ENCODE measurements at places on chromosomes 3 and 15.

DNA sequence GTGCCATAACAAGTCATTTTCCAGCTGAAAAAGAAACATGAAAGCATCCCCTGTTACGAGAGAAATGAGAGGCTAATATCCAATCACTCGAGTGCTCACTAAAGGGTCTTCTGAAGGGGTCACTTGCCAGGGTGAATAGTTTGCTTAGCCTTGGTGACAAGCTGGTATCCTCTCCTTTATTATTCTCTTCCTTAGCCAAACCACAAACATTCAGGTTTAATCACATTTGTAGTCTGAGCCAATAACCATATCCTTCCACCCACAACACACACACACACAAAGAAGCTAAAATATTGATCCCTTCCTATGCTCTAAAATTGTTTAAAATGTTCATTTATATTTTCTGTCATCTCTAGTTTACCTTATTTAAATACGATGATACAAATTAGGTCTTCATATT, 240.5 kb upstream of the TMCO5A start:
- no peaks in the 10 kb centered on the region for H3K36me3 ChIP-seq
- no peak for DNase-seq
- no peaks in the 10 kb centered on the region for H3K4me1 ChIP-seq
- H3K4me3 ChIP-seq: no peak overlapping the region
- H3K27me3 ChIP-seq: no peaks in the 10 kb centered on the region

GRCh38 chr15:50698101-50698500, 11.5 kb upstream of the TRPM7 start:
- H3K27me3 ChIP-seq: no peaks in the 10 kb centered on the region
- no peaks in the 10 kb centered on the region for H3K4me1 ChIP-seq
- H3K27ac ChIP-seq: no peak overlapping the region
- no peak overlapping the region for H3K4me3 ChIP-seq

GRCh38 chr3:111971533-111972130, 7.2 kb upstream of the ABHD10 start:
- no peaks in the 10 kb centered on the region for H3K27me3 ChIP-seq
- no peak overlapping the region for H3K27ac ChIP-seq
- no peaks in the 10 kb centered on the region for H3K36me3 ChIP-seq
- H3K4me3 ChIP-seq: no peak overlapping the region
- no peak for DNase-seq

DNA sequence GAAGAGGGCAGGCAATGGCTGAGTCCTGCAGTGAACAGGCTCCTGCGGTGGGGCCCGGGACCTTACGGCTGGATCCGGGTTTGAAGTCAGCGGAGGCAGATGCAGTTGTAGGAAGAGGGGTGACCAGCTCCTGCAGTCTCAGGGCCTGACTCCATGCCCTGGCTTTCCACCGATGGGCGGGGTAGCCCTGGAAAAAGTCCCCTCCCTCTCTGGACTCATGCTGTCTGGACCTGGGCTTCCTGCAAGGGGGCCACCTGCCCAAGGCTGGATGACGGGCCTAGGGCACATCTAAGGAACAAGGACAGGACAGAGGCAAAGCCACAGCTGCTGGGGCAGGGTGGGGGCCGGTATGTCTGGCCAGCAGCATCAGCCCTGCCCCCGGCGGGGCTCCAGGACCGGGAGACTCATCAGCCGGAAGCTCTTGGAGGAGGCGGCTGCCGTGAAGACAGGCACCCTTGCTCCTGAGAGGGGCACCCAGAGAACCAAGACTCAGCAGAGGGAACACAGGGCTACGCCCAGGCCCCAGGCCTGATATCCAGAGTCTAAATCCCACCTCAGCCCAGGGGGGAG, 12.8 kb downstream of the IQSEC1 start:
- DNase-seq: no peak
- no peak overlapping the region for H3K27ac ChIP-seq
- no peak overlapping the region for H3K4me3 ChIP-seq
- H3K27me3 ChIP-seq: no peaks in the 10 kb centered on the region
- no peaks in the 10 kb centered on the region for H3K4me1 ChIP-seq

DNA sequence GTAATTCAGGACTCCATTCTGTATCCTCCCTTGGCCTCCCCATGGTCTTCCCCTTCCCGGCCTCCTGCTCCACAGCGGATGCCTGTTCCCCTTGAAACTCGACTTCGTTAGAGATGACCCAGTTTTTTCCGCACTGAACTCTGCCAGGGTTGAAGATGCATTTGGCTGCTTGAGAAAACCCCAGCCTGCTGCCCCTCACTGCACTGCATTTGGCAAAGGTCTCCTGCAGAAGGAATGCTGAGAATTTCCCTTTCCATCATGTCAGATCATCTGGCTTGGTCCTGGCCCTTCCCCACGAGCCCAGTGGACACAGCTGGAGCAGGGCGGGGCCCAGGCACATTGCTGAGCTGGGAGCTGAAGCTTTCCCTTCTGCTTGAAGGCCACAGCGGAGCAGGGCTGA, 37.6 kb upstream of the RGMA start:
- no peak overlapping the region for H3K4me3 ChIP-seq
- no peaks in the 10 kb centered on the region for H3K36me3 ChIP-seq
- no peaks in the 10 kb centered on the region for H3K27me3 ChIP-seq
- DNase-seq: no peak

GRCh38 chr15:39503526-39503925, 77.4 kb upstream of the THBS1 start:
- H3K27me3 ChIP-seq: no peaks in the 10 kb centered on the region
- H3K4me1 ChIP-seq: no peaks in the 10 kb centered on the region
- no peaks in the 10 kb centered on the region for H3K36me3 ChIP-seq
- DNase-seq: no peak

DNA sequence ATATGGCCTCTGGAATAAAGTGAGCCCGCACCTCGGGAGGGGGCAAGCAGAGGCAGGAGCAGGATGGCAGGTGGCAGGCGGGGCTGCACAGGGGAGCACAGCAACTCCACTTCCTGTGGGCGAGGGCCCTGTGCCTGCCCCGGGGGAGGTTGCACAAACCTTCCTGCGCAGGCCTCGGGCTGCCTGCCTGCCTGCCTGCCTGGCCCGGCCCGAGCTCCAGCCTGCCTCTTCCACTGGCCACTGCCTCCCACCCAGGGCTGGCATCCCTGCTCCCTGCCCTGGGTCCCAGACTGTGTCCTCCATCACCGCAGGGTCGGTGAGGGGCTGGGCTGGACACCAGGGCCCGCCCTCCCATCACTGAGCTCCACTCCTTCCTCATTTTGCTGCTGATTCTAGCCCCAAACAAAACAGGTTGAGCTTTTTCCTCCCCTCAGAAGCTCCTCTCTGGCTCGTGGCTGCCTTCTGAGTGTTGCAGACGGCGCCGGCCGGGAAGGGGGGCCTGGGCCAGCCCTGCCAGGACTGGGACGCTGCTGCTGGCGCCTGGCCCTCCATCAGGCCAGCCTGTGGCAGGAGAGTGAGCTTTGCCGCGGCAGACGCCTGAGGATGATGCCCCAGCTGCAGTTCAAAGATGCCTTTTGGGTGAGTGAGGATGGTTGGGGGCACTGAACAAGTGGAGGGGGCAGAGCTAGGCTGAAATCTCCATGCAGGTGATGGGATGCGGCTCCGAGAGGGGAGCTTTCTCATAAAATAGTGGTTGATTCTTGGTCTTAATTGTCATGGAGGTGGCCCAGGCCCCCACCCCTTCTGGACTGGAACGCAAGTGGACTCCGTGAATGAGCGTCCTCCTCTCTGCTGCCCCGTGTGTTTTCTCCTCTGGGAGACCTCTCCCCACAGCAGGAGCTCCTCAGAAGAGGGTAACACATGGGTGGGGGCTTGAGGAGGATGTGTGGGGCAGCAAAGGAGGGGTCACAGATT, at the start of gene PSTPIP1:
Gene PSTPIP1, plus strand, starts transcription at position 156 of the 975 bp plus-strand sequence. Its CDS starts 448 bp downstream, at position 604.
- H3K27me3 ChIP-seq: no peaks in the 10 kb centered on the region
- H3K4me3 ChIP-seq: no peak within 1 kb of the TSS
- no peaks in the 10 kb centered on the region for H3K4me1 ChIP-seq
- no peak for DNase-seq
- H3K36me3 ChIP-seq: no peaks in the 10 kb centered on the region

GRCh38 chr3:148036331-148036876, 627.2 kb downstream of the ZIC1 start:
- H3K4me1 ChIP-seq: no peaks in the 10 kb centered on the region
- no peaks in the 10 kb centered on the region for H3K36me3 ChIP-seq
- H3K27ac ChIP-seq: no peak overlapping the region
- no peak overlapping the region for H3K4me3 ChIP-seq

GRCh38 chr3:152316318-152316717, 47.6 kb downstream of the MBNL1 start:
- no peaks in the 10 kb centered on the region for H3K4me1 ChIP-seq
- DNase-seq: no peak
- H3K27me3 ChIP-seq: no peaks in the 10 kb centered on the region
- H3K27ac ChIP-seq: no peak overlapping the region
- no peaks in the 10 kb centered on the region for H3K36me3 ChIP-seq

DNA sequence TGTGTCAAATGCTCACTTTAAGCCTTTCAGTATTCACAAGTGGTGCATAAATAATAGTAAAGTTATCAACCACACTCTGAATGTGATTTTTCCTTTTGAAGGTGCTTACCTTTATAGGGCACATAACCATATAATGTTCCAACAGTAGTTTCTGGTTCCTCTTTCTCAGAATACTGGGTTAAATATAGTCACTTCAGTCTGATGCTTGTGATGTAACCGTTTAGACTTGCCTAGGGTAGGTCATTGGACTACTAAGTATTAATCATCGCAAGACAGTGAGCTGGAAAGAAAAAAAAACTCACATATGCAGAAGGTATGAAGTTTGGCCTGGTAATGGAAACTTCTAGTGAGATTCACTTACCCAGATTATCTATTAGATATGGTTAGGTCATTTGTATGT, 1.9 kb downstream of the KBTBD8 start:
- 0 out of 2 replicates have a peak, but pooled peaks cover 1% of the 10 kb centered on the region for H3K4me1 ChIP-seq
- H3K27me3 ChIP-seq: no peaks in the 10 kb centered on the region
- no peak overlapping the region for H3K4me3 ChIP-seq
- H3K27ac ChIP-seq: no peak overlapping the region
- no peaks in the 10 kb centered on the region for H3K36me3 ChIP-seq

DNA sequence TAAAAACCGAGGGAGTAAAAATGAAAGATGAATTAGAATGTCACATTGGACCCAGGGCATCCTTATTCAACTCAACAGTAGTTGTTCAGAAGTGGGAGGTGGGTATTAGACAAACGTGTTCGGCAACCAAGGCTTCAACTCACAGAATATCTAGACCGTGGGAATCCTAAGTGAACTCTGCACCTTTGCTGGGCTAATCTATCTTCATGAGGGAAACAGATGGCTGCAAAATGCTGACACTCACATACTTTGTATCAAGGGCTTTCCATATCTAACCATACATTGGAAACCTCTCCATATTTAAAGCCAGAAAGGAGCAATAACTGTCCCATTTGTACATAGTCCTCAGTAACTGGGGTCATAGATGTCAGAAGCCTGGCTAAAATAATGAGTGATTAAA, 20.9 kb downstream of the PLSCR1 start:
- H3K27ac ChIP-seq: no peak overlapping the region
- no peak overlapping the region for H3K4me3 ChIP-seq
- DNase-seq: no peak
- H3K27me3 ChIP-seq: no peaks in the 10 kb centered on the region

GRCh38 chr15:64137226-64137833, 14.2 kb upstream of the SNX22 start:
- no peak overlapping the region for H3K4me3 ChIP-seq
- peaks cover 2% of the 10 kb centered on the region for H3K4me1 ChIP-seq
- DNase-seq: no peak
- peaks cover 15% of the 10 kb centered on the region for H3K36me3 ChIP-seq
- no peak overlapping the region for H3K27ac ChIP-seq

DNA sequence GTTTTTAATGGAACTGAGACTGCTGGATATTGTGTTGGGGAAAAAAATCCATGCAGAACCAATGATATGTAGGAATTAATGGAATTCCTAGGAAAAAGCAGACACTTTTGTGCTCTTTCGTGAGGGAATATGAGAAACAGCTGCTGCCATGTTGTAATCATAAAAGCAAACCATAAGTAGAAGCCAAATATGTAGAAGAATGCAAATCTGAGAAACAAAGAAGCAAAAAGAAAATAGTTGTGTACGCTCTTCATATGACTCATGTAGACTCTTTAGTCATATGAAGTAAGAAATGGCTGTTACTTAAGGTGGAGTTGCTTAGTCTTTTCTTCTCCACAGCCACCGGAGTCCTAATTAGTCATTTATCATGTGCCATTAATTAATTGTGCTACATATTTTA, 298.6 kb upstream of the ZNF717 start:
- H3K27ac ChIP-seq: no peak overlapping the region
- H3K27me3 ChIP-seq: no peaks in the 10 kb centered on the region
- DNase-seq: no peak
- H3K4me1 ChIP-seq: no peaks in the 10 kb centered on the region

DNA sequence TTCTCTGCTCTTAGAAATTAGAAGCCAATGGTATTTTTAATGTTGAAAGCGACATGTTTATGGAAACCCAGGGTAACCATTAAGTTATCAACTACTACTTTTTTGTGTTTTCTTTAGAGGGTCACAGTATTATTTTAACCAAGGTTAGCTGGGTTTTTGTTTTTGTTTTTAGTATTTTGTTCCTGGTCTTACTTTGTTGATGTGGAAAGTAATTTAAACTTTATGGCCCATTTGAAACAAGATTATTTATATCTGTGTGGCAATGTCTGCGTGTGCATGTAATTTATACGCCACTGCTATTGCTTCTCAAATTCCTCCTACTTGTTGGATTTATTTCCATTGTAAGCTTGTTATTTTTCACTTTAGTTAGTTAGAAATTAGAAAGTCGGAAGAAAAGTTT, 722.1 kb upstream of the NR2F2 start:
- no peaks in the 10 kb centered on the region for H3K4me1 ChIP-seq
- no peak overlapping the region for H3K27ac ChIP-seq
- H3K4me3 ChIP-seq: no peak overlapping the region

GRCh38 chr3:171121801-171122200, 95.3 kb upstream of the SLC2A2 start:
- no peaks in the 10 kb centered on the region for H3K27me3 ChIP-seq
- H3K4me3 ChIP-seq: no peak overlapping the region
- no peak overlapping the region for H3K27ac ChIP-seq
